ENCODE measurements at places on chromosomes 16 and 17.

DNA sequence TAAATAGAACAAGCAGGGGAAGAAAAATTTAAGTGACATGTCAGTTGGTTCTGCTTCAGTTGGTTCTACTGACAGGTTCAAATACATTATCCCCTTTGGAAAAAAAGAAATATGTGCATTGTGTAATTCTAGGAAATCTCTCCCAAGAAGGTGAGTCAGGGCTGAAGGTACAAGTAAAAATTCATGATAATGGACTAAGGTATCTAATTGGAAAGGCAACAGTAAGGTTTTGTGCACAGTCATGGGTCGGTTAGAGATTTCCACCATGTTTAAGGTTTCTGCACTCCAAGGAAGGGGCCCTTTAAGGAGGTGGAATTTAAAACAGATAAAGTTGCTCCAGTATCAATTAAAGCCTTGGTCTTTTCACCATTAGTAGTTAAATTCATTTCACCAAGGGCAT lies 17.9 kb upstream of the B4GALNT2 start:
- DNase-seq: no peak

DNA sequence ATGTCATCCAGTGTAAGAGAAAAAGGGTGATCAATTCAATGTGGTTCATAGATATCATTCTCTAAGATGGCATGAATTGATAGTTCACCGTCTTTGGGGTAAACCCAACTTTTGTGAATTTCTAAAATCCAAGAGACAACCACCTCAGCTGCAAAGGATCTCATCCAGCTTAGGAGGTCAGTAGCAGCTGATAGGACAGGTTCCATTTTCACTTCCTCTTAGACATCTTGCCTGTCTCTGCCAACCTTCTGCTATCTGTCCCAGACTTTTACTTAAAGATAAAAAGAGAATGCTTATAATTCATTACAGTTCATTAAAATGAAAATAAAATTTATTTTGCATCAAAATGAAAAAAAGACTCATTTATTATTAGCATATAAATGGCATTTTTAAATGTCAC lies 468.2 kb downstream of the XYLT1 start:
- DNase-seq: no peak

- no peak for DNase-seq
Measured at GRCh38 chr16:85637808-85638647, 24.9 kb downstream of the GSE1 start.

DNA sequence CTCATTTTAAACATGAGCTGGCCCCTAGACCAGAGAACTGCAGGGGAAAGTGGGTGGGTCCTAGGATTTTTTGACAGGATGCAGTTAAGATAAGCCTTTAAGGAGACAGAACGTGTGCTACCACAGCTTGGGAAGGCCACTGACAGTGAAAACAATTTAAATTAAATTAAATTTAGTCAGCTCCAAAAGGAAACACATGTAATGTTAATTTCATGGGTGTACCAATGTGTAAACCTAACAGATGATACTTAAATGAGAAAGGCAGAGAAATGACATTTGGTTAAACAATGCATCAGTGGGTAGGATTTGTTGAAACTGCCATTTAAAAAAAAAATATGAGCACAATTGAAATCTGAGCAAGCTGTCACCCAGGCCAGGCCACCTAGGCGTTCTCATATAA lies 250.8 kb downstream of the XYLT1 start:
- DNase-seq: no peak

DNA sequence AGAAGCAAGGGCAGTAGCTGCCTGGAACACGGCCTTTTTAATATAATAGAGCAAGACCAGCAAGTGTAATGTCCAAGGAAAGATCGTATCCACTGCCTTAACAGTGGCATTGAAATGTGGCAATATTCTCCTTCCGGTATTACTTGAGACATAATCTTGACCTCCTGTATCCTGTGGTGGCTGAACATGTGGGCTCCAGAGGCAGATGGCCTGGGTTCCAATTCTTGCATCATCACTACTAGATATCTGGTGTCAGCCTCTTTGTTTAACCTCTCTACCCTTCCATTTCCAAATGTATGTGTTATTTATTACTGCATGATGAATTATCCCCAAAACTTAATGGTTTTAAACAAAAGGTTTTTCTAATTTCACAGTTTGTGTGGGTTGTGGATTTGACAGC lies 3.5 kb upstream of the CDYL2 start:
- DNase-seq: no peak

All from hematopoietic multipotent progenitor cell treated with erythropoietin and hydrocortisone succinate and interleukin-3 and kit ligand, for 15 days (in vitro differentiated cells).